ENCODE measurements at places on chromosomes 7 and 10.

DNA sequence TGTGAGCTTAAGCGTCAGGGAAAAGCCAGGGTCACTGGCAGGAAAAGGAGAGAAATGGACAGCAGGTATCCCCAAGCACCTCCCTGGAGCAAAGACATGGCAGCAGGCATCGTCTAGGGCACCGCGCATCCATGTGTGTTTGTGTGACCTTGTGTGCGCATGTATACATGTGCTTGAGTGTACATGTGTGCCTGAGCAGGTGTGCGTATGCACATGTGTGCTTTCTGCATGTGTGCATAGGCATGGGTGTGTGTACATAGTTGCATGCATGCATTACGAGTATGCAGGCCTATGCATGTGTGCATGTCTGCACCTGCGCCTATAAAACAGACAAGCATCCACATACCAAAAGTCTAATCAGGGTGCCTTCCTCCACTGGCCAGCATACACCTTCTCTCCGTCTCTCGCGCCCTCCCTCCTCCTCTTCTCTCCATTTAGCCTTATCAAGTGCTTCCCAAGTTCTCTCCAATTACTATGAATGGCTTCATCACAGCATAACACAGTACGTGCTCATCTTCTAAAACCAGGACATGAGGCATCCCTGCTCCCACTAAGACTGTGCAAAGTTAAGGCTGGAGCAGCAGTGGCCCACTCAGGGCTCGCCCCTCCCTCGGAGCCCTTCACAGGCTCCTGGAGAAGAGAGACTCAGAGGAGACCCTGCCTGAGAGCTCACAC lies 30.6 kb downstream of the RASGEF1A start:
- no peak for DNase-seq

- DNase-seq, result no peak
Measured at GRCh38 chr10:96341219-96342182, 17.3 kb downstream of the OPALIN start.

- no peak for DNase-seq
Measured at GRCh38 chr10:44911081-44911540, at the start of gene TMEM72. Gene TMEM72 (plus strand): TSS chr10:44911337. CDS start chr10:44911513, 176 bp downstream.

DNA sequence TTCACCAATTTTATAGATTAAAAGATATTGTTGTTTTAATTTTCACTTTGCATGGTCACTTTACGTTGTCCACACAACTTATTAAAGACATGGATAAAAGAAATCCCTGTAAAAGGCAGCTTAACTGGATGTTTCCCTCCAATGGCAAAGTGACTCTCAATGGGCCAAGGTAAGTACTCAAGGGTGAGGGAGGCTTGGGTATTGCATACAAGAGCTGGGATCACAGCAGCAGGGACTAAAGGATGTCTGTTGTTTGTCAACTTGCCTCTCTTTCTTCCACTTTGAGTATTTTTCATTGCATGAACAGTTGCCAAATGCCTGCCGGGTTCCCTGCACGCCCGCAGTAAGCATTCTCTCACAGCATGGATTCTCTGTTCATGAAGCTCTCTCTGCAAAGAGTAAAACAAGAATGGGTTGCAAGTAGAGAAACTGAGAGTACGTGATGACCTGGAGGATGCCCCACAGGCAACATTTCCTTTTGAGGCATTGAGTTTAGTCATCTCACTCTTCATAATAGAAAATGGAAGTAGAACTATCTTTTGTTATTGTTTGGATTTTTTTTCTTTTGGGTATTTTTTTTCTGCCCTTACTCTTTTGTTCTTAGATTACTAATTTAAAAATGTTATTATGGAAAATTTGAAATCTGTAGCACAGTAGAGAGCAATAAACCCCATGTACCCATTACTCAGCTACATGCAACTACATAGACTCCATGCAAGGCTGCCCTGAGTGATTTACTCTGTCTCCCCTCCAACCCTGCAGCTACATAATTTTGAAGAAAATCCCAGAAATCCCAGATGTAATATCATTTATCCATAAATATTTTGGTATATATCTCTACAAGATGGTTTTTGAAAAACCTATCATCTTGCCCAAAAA lies 26.3 kb downstream of the GPR141 start:
- no peak for DNase-seq

GRCh38 chr7:33627741-33628140 lies 277.6 kb upstream of the BMPER start:
- no peak for DNase-seq

- no peak for DNase-seq
Measured at GRCh38 chr10:12409161-12409560, 59.8 kb downstream of the CAMK1D start.

- DNase-seq, result no peak
Measured at GRCh38 chr7:133950855-133951254, 176.3 kb upstream of the LRGUK start.

- no peak for DNase-seq
Measured at GRCh38 chr10:34047389-34047788, 712.9 kb upstream of the NRP1 start.

GRCh38 chr7:158001621-158002320 lies 585.9 kb downstream of the PTPRN2 start:
- DNase-seq, result no peak

GRCh38 chr7:98341106-98341505 lies 59.6 kb downstream of the BRI3 start:
- DNase-seq, result no peak

GRCh38 chr10:119441151-119441821 lies 101.2 kb downstream of the RGS10 start:
- DNase-seq, result peak; percentile 95

DNA sequence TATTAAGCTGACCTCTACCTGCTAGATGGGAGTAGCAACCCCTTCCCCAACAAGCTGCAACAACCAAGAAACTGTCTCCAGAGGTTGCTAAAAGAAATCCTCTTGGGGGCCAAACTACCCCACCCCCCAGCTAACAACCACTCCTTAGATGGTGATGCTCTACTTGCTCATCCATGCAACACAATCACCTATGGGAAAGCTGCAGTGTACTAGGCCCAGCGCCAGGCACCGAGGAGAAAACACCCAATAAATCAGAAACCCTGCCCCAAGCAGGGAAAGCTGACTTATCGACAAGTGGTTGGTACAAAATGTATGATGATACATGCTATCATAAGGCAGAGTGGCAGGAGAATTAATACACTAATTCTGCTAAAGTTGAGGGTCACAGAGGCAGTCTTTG lies 17.3 kb downstream of the SLC25A13 start:
- DNase-seq, result no peak

GRCh38 chr10:986137-986825 lies 2.0 kb upstream of the GTPBP4 start:
- DNase-seq, result peak; percentile 66

GRCh38 chr10:62692085-62692484 lies 112.4 kb upstream of the ADO start:
- no peak for DNase-seq

GRCh38 chr10:105742184-105742583 lies 1101.1 kb downstream of the SORCS3 start:
- DNase-seq, result no peak

- DNase-seq, result no peak
Measured at GRCh38 chr7:69597278-69598076, 798 bp upstream of the AUTS2 start.

DNA sequence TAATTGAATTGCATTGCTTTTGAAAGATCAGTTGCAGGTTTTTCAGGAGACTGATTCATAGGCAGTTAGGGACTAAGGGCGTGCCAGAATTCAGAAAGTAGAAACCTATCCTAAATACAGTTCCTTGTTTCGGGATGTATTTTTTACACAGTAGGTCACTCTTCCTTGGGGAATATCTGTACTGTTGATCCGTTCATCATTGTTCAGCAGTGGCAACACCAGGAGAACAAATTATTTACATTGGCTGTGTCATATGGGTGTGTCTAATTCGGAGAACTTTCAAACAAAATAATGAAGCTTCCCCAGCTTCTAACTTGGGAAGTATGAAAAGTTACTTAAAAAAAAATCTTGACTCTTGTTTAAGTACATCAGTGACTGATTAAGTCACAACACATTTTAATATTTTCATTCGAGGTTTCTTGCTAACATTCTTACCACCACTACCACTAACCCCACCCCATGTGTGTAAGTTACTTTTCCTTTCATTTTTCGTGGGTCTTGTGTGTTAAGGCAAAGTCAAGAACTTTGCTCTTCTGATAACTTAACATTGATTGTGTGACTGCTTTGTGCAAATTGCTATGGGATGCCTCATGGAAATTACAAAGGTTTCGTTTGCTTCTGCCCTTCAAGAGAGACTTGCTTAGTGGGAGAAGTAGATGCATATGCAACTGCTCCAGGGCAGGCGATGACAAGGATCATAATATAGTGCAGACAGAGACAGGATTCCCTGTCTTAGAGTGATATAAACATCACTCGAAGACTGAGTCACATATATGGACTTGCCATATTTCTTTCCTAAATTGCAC lies 43.8 kb upstream of the RPA3 start:
- DNase-seq, result peak; percentile 62

DNA sequence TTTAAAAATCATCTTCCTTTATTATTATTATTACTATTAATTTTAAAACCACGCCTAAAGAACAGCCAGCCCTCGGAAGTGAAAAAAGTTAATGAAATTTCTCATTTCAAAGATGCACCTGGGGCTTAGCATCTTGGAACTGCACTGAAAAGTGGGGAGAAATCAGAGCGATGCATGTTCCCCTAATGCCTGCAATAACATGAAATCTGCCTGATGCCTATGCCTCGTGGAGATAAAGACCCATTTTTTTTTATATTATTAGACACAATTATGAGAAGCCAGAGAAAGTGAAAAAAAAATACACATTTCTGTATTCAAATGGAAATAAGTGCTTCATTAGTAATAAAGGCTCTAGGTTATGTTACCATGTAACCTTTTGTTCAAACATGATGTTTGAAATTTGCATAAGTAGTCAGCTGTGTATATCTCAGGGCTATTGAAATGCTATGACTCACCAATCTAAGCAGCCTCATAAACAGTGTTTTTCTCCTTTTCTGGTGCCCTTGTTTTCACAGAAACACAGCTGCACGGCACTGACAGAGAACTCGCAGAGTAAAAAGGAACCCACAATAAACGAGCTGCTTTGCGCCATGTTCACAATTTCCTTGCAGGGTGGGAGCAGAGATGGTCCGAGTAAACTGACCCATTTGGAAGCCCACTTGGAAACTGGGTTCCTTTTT lies 175.8 kb upstream of the PRKCQ start:
- DNase-seq, result peak; percentile 49

GRCh38 chr10:113297226-113297625 lies 255.6 kb upstream of the HABP2 start:
- DNase-seq, result peak; percentile 28

- peak; percentile 7 for DNase-seq
Measured at GRCh38 chr7:69429911-69430383, 168.3 kb upstream of the AUTS2 start.

GRCh38 chr7:29343399-29343798 lies 148.8 kb downstream of the CHN2 start:
- no peak for DNase-seq

GRCh38 chr10:98097616-98098015 lies 36.8 kb upstream of the R3HCC1L start:
- no peak for DNase-seq

- no peak for DNase-seq
Measured at GRCh38 chr10:44280226-44281014, 104.5 kb downstream of the CXCL12 start.

- DNase-seq, result no peak
Measured at GRCh38 chr10:12504628-12505027, 155.3 kb downstream of the CAMK1D start.

- DNase-seq, result no peak
Measured at GRCh38 chr10:97811958-97812357, 37.7 kb upstream of the GOLGA7B start.

DNA sequence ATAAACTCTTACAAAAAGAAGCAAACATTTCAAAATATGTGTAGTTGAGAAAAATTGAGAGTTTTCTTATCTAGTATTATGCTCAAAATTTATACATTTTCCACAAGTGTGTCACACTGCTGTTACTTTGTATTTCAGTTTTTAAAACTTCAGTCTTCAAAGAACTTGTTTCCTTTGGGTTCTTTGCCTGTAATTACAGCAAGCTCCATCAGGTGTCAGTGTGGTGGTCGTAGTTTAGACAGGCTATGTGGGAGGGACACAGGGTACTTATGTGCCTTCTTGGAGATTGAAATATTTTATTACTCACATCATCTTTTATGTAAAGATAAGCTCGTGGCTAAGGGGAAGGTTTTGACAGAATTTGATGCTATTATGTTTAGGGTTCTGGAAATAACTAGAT lies 360.5 kb downstream of the FGFR2 start:
- no peak for DNase-seq

- peak; percentile 31 for DNase-seq
Measured at GRCh38 chr7:80858141-80858903, 60.5 kb downstream of the SEMA3C start.

- no peak for DNase-seq
Measured at GRCh38 chr7:148770004-148770403, 71.3 kb downstream of the CUL1 start.

DNA sequence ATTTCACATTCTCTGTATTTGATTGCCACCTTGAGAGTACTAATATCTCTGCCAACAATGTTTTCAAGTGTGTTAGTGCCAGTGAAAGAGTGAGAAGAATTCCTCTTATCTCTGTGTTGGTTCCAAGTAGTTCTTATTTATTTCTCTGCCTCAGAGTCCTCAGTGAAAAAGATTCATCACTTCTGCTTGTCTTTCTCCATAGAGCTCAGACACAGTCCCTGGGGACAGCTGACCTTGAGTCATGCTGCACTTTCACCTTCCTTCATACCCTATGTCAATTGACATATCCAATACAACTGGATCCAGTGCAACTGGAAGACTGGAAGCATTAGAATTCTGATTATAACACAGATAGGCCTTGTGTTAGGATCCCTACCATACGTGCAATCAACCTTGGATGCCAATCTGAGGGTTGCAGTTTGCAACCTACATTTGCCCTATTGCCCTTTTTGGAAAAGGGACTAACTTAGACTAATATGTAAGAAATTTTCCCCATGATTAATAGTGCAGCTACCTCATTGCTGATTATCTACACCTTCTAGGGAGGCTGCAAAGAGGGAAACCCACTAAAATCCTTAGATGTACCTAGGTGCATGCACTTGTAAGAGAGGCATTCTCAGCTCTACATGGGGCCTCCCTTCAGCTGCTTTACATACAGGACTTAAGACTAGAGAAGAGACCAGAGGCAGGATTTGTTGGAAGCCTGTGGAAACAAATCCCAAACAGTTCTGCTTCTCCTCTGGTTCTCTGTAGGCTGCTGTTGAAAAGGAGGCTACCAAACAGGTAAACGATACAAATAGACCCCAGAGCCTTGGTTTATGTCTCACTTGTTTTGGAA lies 8.4 kb downstream of the IFIT2 start:
- DNase-seq, result no peak

DNA sequence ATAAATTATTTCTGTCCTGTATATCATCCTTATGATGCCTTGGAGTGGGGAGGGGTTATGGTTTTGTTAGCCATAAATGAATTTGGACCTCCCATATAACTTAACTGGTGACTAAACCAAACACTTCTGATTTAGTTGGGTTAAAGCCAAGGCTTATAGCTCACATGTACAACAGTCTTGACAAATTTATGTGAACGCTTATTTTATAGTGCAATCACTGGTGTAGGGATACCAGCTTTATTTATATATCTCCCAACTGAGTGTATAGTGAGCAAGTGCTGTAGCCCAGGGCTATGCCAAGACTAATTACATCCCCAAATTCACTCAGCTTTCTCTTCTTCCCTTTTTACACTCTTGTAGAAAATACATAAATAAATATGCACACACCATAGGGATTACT lies 956.2 kb downstream of the SORCS3 start:
- no peak for DNase-seq

All from fibroblast of pulmonary artery (primary cell).